ENCODE measurements at places on chromosomes 13 and 19.

- no peak for DNase-seq
Observed at GRCh38 chr13:42538996-42539395, 35.0 kb upstream of the TNFSF11 start.

DNA sequence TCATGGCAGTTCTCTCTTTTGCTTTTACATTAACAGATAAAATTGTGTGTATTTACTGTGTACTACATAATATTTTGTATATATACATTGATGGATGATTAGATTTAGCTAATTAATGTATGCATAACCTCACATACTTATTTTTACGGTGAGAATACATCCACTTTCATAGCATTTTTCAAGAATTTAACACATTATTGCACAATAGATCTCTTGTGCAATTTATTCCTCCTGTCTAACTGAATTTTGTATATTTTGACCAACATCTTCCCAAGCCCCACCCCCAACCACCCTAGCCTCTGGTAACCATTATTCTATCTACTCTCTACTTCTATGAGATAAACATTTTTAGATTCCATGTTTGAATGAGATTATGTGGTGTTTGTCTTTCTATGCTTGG lies 194.7 kb downstream of the RBM26 start:
- no peak for DNase-seq

GRCh38 chr13:63190219-63190618 lies 1774.6 kb upstream of the PCDH20 start:
- DNase-seq, result no peak

DNA sequence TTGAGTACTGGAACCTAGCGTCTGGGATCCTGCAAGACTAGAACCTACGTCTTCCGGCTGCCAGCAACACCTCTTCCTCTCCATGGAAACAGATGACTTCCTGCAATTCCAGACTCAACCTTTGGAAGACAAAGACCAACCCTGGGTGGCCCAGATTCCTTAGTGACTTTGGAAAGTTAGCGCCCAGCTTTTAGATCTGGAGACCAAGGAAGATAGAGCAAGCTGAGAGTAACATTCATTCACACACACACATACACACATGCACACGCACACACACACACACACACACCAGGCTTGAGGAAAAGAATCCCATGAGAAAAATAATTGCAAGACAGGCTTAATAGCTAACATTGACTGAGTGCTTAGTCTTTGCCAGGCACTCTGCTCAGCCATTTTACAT lies 788.9 kb downstream of the UQCRFS1 start:
- no peak for DNase-seq

DNA sequence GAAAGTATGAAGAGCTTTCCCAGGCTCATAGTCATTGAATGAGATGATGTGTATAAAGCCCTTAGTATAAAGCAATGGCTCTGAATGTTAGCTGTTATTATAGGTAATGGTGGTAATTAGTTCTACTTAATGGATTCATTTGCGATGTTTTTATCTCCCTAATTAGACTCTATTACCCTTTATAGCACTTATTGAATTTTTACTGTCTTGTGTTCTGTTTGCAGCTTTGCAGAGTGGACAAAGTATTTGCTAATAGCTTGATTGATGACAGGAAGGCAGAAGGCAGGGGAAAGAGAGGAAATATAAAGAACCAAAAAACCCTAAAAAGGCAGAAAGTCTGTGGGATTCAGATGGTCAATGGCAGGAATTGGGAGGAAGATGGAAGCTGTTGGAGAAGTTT lies 524.4 kb upstream of the SPRY2 start:
- DNase-seq, result no peak

DNA sequence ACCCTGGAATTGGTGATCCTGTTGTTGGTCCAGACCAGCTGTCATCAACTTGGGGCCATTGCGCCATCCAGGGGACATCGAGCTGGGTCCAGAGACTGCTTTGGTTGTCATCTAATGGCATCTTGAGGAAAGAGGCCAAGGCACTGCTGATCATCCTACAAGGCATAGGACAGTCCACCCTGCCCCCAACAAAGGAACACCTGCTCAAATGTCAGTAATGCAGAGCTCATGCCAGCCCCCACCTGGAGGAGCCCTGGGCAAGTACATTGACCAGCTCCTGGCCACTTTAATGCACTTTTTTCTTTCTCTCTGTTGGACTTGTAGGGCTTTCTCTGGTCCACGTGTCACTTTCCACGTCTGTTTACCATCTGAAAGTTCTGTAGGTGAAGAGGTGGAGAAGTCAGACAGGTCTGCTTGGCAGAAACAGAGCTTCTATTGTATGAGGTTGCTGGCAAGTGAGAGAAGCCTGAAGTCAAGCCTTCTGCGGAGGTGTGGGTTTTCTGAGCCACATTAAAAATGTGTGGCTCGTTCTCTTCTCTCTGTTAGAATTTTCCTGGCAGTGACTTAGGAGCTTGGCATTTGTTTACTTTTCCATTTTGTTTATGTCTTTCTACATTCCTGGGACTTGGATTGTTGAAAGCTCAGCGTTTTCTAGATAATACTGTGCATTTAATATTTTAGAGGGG lies 124.0 kb upstream of the RNF113B start:
- DNase-seq, result no peak

GRCh38 chr13:98564204-98564603 lies 12.7 kb downstream of the STK24 start:
- DNase-seq, result no peak

- DNase-seq, result no peak
Observed at GRCh38 chr13:94254737-94255136, 224.7 kb downstream of the DCT start.

DNA sequence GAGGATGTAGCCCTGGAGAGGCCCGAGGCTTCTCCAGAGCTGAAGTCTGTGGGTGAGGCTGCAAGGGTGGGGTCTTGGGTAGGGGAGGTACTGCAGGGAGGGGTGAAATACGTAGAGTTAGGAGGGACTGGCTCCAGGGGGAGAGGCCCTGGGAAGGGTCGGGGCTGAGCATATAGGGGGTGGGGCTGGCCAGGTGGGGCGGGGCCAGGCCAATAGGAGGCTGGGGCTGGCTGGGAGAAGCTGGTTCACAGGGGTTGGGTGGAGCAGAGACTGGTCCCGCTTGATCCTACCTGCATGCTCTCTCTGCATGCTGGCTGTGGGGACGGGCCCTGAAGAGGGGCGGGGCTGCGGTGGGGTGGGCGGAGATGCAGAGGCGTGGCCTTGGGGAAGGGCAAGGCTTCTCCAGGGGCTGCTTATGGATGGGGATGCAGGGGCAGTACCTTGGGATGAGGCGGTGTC lies 51.9 kb downstream of the CELF5 start:
- no peak for DNase-seq

GRCh38 chr19:13117176-13117771 lies 734 bp upstream of the TRMT1 start:
- DNase-seq, result no peak

DNA sequence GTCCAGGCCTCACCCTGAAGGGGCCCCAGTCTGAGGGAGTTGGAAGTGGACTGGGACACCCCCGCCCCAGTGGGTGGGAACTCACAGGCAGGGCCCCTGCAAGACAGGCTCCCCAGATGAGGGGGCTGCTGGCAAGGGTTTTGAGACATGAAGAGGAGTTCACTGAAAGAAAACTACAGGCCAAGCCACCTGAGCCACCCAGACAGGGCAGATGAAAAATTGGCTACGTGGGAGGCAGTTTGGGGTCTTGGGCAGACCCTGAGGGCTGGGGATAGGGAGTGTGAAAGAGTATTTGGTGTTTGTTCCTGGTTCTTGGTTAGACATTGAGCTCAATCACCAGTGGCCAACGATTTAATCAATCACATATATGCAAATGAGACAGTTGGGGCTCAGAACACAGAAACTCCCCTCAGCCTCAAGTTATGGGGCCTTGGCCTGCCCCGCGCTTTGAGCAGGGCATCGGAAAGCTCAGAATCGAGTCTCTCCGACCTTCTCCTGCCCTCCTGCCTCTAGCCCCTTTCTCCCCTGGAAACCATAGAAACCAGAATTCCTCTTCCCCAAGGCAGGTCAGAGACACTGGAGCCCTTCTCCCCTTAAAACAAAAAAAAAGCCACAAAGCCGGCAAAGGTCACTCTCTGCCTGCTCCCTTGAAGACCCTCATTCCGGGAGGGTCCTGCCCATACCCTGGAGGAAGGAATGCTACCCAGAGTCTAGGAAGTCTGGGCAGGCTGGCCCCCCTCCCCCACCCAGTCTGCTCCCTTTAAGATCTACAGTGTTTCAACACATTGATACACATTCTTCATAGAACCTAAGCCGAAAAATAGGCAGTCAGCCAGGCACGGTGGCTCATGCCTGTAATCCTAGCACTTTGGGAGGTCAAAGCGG lies 1.3 kb upstream of the ISYNA1 start:
- no peak for DNase-seq

DNA sequence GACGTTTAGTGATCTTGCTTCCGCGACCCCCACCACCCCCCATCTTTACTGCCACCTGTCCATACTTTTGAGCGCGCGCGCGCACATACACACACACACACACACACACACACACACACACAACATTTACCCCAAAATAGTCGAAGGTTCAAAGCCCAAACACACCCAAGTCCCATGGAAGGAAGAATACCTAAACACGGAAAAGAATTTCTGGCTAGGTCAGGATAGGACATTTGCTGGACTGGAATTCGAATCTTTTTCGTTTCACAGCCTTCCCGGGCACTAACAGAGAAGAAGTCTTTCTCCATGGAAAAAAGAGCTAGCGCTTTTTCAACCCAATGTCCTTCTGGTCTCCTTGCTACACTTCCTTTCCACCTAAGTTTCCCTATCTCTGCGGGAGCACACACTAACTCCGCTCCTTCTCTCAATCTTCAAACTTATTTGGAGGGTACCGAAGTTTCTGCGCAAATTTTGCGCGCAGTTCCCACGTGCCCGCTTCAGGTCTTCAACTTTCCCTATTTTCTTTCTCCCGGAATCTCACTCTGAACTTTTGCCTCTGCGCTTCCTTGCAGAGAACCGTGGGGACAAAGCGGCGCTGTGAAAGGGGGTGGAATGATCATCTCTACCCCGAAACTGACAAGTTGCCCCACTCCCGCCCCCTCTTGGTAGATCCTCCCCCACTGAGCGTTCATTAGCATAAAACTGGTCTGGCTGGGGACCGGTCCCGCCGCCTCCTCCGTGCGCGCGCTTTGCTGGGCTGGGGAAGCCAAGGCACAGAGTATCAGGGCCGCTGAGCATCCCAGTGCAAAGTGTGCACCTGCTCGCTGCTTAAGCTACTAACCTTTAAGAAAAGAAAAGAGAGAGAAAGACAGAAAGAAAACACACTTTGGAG lies 2.7 kb downstream of the DACH1 start:
- DNase-seq, result no peak

DNA sequence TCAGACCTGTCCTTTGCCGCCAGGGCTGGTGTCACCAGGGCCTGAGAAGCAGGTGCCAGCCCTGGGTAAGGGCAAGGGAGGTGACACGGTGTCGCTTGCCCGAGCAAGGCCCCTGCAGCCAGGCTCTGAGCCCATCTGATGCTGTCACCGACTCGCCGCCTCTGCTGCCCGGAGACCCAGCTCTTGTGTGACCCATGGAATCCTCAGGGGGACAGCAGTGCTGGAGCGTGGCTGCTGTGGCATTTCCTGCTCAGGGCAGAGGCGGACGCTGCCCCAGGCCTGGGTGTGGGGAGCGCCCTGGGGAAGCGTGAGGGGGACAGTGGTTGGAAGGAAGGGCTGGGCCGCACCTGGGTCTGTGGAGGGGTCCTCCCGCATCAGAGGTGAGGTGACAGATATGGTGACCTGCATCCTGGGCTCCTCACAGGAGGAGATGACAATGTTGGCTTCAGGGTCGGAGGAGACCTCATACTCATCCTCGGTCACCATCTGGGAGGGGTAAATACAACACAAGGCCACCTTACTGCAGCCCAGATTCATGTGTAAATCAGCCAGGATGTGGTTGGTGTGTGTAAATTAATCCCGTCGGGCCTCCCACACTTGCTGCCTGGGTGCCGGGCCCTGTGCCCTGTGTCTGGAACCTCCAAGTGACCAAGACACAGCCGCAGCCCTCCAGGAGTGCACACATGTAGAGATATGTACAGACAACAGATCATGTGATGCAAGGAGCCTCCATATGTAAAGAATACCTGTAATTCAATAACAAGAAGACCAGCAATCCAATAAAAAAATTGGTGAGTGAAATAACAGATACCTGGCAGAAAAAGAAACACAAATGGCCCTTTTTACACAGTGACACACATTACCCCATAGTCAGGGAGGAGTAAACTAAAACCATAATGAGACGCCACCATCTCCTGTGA lies 27.6 kb upstream of the MATK start:
- no peak for DNase-seq

DNA sequence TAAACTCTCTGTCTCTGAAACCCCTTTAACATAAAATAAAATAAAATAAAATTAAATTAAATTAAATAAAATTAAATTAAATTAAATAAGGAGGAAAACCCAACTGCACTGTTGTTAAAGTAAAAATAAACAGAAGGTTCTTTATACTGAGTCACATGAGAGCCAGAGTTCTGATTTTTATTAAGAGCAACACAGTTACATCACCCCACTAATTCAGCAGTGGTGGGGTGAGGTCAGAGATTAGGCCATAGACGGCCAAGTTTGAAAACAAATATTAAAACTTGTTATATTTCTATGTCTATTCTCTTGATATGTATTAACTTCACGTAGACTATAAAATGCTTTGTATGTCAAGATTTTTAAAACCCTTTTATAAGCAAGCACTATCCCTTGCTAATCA lies 59.5 kb downstream of the MYCBP2 start:
- no peak for DNase-seq

GRCh38 chr13:65633806-65634205 lies 1596.3 kb downstream of the PCDH9 start:
- no peak for DNase-seq
